ENCODE measurements at places on chromosomes 13 and 19. TPM values are rescaled to one million over a fixed set of nuclear protein-coding genes. Genes with fewer than 3 reads are reported as not detected.

RXFP2 gene
- not detected for total RNA-seq

KLK2 gene
- not detected for total RNA-seq

OR7E24 gene
- total RNA-seq = not detected

SLC25A23 gene
- total RNA-seq = 25.6 TPM

CBLC gene
- not detected for total RNA-seq

FAM187B gene
- total RNA-seq = not detected

ZNF675 gene
- 18.9 TPM for total RNA-seq

Data from T-helper 1 cell treated with Interleukin-12 subunit alpha and Interleukin-12 subunit beta and Interleukin-4 antibody, amounts not matched to agents 30 ng/mL and 1 ng/mL, for 36 hours (primary cell).